ENCODE measurements at places on chromosomes 3 and 15. TPM values are rescaled to one million over a fixed set of nuclear protein-coding genes. Genes with fewer than 3 reads are reported as not detected.

The ALPK3 gene
- total RNA-seq = 0.20 TPM

The ACTR8 gene
- total RNA-seq = 48.0 TPM

The NANOGP8 gene
- not detected for total RNA-seq

The XCR1 gene
- total RNA-seq = not detected

The REC114 gene
- not detected for total RNA-seq

The GOLGA6L10 gene
- total RNA-seq = 0.95 TPM

The C15orf62 gene
- 1.2 TPM for total RNA-seq

The TMCO5A gene
- total RNA-seq = not detected

The DIS3L gene
- total RNA-seq = 24.9 TPM

The ATP2B2 gene
- total RNA-seq = not detected

The LMAN1L gene
- 0.63 TPM for total RNA-seq

The TFDP2 gene
- total RNA-seq = 22.8 TPM

The CASR gene
- 0.10 TPM for total RNA-seq

The NKTR gene
- 97.8 TPM for total RNA-seq

GRCh38 chr15:44801364-44801763 lies 65.0 kb downstream of the TRIM69 start:
- no peak for DNase-seq

GRCh38 chr15:35117543-35118265 lies 32.6 kb upstream of the NANOGP8 start:
- DNase-seq = no peak

DNA sequence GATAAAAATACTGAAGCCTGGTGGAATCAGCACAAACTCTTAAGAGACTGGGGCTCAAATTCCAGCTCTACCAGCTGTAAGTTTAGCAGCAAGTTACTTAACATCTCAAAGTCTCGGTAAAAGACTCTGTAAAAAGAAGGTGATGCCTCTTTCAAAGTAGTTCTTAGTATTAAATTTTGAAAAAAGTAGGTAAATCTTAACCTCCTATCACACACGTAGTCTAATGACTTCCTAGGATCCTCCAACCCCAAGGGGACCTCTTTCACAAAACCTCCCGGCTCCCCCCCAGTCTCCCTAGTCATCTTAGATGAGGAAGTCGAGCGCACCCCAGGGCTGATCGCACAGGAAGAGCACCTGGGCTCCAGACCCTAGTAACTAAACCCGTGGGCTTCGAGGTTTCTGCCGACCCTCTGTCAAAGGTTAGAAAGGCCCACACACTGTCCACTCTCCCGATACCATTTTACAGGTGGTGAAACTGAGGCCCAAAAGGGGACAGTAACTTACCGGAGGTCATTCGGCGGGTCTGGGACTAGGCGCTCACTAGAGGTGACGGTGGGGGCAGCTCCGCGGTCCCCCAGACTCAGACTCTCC lies 427 bp downstream of the MBD4 start:
- DNase-seq = peak; percentile 43

DNA sequence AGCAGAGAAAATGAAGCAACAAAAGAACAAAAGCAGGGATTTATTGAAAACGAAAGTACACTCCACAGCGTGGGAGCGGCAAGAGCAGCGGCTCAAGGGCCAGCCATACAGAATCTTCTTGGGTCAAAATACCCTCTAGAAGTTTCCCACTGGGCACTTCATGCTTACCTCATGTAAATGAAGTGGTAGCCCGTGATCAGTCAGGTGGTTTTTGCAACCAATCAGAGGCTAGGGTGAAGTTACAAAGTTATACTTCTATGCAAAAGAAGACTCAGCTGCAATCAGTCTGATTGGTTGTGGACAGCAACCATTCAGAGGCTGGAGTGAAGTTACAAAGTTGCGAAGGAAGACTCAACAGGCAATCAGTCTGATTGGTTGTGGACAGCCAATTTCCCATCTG lies 37.8 kb upstream of the TRH start:
- peak; percentile 36 for DNase-seq

- DNase-seq = no peak
Observed at GRCh38 chr3:125433091-125433534, 58.0 kb upstream of the ZNF148 start.

DNA sequence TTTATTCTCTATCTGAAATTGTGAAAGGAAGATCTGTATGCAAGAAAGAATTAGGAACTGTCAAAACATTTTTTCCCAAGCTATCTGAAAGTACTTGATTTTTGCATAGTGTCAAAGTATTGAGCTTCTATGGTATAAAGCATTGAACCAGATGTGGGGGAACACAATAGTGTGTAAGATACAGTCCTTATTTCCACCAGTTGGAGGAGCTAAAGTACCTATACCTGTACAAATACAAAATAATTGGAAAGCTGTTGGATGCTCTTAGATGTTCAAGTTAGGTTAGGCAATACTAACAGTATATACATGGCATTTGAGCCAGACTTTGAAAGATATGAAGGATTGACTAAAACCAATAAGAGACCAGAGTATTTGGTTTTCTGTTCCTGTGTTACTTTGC lies 148.4 kb downstream of the B3GALNT1 start:
- DNase-seq = no peak

GRCh38 chr3:62287392-62287927 lies 85.9 kb downstream of the FEZF2 start:
- DNase-seq = no peak

GRCh38 chr3:189288348-189289235 lies 116.8 kb downstream of the TPRG1 start:
- no peak for DNase-seq

DNA sequence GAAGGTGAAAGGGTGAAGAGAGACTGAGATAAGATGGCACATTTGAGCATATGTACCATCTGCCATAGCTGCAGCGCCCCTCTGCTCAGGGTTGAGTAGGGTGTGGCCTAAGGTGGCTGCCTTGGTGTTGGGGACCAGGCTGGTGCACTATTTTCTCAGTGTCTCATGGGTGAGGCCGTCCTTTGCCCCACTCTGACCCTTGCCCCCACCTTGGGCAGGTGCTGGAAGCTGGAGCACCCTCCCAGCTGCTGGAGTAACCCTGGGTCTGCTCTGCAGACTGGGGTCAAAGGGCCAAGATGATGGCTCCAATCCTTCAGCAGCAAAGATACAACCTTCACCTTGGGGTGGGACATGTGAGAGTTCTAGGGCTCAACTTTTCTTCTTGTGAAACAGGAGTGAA lies 69.2 kb downstream of the DAPK2 start:
- no peak for DNase-seq

DNA sequence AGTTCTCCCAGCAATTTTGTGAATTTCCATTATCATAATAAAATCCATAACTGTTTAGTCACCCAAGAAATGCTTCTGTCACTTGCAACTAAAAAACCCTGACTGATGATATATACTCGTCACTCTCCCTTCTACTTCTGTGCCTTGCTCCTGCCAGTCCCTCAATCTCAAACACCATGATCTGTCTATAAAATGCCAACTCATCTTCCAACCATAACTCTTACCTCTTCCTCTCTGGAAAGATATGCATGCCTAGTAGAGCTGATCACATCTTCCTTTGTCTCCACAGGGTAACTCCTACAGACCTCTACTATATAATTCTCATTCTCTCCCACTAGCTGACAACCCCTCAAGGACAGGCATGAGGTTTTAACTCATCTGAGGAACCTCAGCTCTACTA lies 5.2 kb upstream of the VEPH1 start:
- DNase-seq = no peak

DNA sequence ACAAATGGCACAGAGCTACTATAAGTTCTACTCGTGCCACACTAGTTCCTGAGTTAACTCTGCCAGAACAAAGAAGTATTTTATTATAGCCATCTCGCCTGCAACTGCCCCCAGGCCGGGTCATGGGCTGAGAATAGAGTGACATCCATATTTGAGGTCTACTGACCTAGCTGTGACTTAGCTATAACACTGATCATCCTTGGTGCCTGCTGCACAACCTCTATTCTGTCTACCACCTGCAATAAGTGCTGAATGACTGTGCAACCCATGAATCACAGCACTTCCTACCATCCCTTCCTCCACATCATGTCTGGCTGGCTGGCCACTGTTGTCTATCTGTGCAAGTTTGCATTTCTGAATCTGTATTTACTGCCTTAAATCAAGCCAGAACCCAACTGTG lies 506.5 kb upstream of the TBL1XR1 start:
- DNase-seq = no peak

- DNase-seq = no peak
Observed at GRCh38 chr3:133999891-134000685, 29.6 kb downstream of the SLCO2A1 start.

GRCh38 chr3:99434190-99434589 lies 204.2 kb upstream of the COL8A1 start:
- no peak for DNase-seq

DNA sequence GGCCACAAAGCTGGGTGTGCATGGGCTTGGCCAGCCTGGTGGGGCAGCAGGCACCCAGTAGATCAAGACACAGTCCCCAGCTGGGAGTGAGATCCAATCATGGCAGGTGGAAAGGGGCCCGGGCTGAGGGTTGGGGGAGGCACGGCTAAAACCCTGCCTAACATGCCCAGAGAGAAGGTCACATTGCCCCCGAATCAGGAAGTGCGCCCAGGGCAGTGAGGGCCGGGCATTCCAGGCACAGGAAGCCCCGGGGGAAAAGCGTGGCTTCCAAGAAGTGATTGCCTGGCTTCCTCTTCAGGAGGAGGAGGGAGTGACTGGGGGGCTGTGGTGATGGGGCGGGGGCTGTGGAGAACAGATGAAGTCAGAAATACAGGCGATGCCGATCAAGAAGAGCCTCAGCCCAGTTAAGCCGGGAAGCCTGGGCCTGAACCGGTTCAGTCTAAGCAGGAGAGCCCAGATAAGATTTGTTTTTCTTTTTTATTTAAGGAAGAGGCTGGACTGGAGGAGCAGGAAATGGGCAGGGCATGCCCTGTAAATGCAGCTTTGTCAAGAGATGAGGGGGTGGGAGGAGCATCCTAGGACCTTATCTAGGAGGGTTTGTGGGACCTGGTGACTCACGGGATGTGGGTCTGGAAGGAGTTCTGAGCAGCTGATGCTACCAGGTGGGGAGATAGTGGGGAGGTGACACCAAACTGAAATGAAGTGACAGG lies 83.9 kb downstream of the CHSY1 start:
- DNase-seq = peak; percentile 90

DNA sequence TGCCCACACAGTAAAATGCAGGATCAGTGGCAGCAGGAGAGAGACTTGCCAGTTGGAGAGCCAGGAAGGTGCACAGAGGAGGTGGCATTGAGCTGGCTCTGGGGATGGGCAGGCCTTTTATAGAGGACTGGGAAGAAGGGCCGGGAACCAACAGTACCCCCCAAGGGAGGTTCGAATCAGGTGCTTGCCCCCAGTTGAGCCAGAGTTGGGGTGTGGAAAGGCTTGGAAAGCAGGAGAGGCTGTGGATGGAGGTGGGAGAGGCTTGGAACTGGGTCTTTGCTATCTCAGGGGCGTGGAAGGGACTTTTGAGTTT lies 107.6 kb downstream of the KLF13 start:
- DNase-seq = no peak

- DNase-seq = peak; percentile 32
Observed at GRCh38 chr3:31695280-31696008, 162.7 kb downstream of the STT3B start.

DNA sequence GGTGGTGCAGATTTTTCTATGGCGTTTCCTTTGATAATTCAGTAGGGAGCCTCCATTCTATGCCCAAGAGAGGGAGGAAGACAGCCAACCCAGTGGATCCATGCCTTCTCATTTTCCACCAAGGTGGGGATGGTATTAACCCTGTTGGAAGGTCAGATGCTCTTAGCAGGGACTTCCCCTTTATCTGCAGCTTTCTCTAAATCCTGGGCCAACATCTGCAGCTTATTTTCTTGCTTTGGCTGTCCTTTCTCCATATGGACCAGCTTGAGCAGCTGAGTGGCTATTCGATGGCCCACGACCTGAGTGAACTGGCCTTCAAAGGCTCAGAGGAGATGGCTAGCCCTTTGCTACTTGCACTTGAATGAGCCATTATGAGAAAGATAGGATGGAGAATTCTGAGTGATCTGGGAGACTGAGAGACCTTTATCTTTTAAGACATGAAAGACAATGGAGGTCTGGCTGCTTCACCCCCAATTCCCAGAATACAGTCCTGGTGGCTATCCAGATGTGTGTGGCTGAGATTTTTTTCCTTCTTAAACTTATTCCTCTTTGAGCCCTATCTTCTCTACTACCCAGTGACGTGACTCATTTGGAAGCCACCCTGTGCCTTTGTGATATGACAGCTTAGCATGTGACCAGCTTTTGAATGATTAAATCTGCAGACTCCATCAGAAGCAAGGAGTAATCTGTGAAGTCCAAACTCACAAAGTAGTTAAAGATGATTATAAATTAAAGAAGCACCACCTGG lies 39.6 kb upstream of the TRAK1 start:
- DNase-seq = no peak

DNA sequence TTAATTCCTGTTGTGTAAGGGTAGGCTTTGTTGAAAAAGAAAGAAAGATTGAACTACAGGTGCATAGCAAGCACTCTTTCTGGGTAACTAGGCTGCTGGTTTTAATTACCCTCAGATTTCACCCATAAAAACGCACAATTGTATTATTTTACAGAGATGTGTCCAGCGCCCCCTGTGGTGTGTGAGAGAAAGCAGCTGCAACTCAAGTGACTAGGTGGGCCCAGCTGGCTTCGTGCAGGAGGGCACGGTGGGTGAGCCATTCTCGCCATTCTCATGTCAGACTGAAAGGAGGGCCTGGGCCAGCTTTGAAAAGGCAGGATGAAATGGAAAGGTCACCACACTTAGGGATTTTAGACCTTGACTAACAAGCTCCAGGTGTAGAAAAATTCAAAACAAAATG lies 122.6 kb downstream of the LRIG1 start:
- DNase-seq = peak; percentile 37

DNA sequence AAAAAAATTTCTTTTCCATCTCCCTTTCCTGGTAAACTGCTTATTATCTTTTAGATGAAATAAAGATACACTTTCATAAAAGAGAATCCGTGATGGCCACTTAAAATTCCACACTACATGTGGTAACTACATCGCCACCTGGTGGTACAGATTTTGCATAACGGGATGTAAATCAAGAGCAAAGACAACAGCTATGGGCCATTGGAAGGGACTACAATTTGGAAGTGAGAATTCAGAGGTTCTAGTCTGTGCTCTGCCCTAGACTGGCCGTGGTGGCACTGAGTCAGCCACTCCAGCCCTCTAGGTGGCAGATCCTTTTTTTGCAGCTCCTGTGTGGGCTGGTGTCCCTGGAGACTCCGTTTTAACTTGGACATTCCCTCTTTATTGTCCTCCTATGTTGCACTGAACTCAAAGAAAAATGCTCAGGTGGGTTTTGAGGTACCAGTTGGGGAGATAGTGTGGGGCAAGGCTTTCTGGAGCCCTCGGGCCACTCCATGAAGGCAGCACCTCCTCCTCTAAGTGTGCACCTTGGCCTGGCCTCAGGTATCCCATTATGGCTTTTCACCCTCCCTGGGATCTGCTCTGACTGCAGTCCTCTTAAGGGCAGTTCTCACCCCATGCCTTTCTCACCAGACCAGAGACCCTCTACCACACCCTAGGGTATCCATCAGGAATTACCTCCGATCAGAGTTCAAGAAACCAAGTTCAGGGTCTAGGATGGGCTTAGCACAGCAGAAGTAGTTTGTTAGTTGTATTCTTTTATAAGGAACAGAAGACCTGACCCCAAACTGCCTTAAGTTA lies 54.9 kb downstream of the SPSB4 start:
- DNase-seq = peak; percentile 61

GRCh38 chr3:126180477-126181397 lies at the start of gene ALDH1L1:
ALDH1L1 (minus strand) TSS chr3:126180586; CDS start chr3:126160979, 19,607 bp downstream.
- DNase-seq = no peak
